ENCODE measurements at places on chromosomes 16 and 17.

- H3K27ac ChIP-seq, result no peak overlapping the region
- H3K4me1 ChIP-seq, result no peaks in the 10 kb centered on the region
- H3K27me3 ChIP-seq, result no peaks in the 10 kb centered on the region
- no peak for DNase-seq
Observed at GRCh38 chr16:4828567-4829321, 18.3 kb downstream of the GLYR1 start.

DNA sequence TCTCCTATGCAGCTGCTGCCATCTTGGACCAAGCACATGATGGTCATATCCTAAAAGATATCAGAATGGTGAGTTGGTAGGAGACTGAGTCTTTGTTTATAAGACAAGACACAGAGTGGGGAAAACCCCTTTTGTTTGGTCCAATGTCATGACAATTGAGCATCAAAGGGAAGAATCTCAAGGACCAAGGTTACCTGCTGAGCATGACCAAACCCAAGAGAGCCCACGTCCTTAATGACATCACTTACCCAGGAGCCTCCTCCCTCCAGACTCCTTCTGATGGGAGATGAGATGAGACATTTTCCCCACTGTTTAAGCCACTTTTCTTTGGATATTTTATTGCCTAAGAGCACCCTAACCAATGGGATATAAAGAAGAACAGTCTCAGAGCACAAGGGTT, 478.1 kb downstream of the NPIPA7 start:
- no peaks in the 10 kb centered on the region for H3K36me3 ChIP-seq
- H3K4me1 ChIP-seq, result no peaks in the 10 kb centered on the region
- no peak for DNase-seq
- H3K27me3 ChIP-seq, result no peaks in the 10 kb centered on the region

- no peaks in the 10 kb centered on the region for H3K27me3 ChIP-seq
- no peak for DNase-seq
- H3K4me1 ChIP-seq, result no peaks in the 10 kb centered on the region
- no peak overlapping the region for H3K27ac ChIP-seq
Observed at GRCh38 chr16:88749358-88749757, 35.7 kb downstream of the PIEZO1 start.

GRCh38 chr16:52450916-52451315, 96.0 kb downstream of the TOX3 start:
- no peak for DNase-seq
- no peaks in the 10 kb centered on the region for H3K4me1 ChIP-seq
- no peak overlapping the region for H3K4me3 ChIP-seq
- H3K36me3 ChIP-seq, result no peaks in the 10 kb centered on the region

DNA sequence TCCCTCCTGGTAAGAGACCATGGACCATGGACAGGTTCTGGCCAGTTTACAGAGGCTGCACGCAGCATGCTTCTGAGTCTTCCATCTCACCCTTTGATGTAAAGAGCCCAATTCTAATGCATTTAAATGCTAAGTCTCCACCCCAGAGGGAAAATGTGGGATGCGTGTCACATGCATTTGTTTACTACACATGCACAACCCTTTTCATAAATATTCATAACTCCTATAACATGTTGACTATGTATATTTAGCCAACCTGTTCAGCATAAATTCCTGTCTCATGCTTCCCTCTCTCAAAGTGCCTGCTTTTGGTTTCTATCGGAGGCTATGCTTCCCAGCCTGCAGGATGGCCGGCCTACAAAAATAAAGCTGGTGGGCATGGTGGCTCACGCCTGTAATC, 260.3 kb downstream of the STX8 start:
- H3K4me3 ChIP-seq, result no peak overlapping the region
- no peak for DNase-seq
- no peaks in the 10 kb centered on the region for H3K27me3 ChIP-seq
- no peaks in the 10 kb centered on the region for H3K4me1 ChIP-seq
- H3K36me3 ChIP-seq, result no peaks in the 10 kb centered on the region

DNA sequence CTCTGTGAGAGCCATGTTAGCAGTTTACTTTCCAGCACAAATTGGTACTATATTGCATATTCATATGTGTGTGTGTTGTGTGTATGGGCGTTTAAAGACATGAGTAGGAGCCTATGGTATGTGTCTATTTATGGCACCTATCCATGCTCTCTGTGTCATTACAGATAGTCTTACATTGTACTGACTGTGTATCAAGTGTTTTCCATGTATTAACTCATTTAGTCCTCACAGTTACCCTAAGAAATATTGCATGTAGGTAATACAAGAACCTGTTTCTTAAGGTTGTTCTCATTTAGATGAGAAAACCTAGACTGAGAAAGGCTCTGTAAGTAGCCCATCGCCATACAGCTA, 1.6 kb downstream of the ALG1 start:
- no peak for DNase-seq
- peak overlapping the region; percentile 83 for H3K4me3 ChIP-seq
- peaks cover 35% of the 10 kb centered on the region for H3K36me3 ChIP-seq

DNA sequence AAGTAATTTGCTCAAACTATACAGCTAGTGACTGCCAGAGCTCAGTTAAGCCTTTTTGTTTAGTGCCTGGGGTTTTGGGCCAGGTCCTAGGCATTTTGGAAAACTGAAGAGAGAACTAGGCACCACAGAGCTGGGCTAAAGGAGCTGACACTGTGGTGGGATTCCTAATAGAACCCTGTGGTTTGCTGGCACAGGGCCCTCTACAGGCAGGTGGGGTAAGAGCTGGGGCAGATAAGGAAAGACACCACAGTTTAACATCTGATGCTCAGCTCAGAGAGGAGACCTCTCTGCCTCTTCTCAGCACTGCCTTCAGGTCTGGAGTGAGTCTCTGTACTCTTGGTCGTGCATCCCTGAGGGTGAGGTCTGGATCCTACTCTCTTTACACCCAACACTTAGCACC, 121.2 kb downstream of the SNX11 start:
- peak; percentile 6 for DNase-seq
- H3K36me3 ChIP-seq, result no peaks in the 10 kb centered on the region
- H3K27ac ChIP-seq, result no peak overlapping the region
- H3K4me1 ChIP-seq, result no peaks in the 10 kb centered on the region
- no peak overlapping the region for H3K4me3 ChIP-seq
- H3K27me3 ChIP-seq, result peaks cover 34% of the 10 kb centered on the region

- peaks cover 94% of the 10 kb centered on the region for H3K36me3 ChIP-seq
- peak; percentile 39 for DNase-seq
- H3K4me3 ChIP-seq, result no peak overlapping the region
- no peaks in the 10 kb centered on the region for H3K4me1 ChIP-seq
- no peak overlapping the region for H3K27ac ChIP-seq
Observed at GRCh38 chr17:42704837-42705494, 22.6 kb downstream of the CNTNAP1 start.

GRCh38 chr17:1977583-1978395, 47.3 kb downstream of the RTN4RL1 start:
- no peak overlapping the region for H3K27ac ChIP-seq
- H3K4me1 ChIP-seq, result no peaks in the 10 kb centered on the region
- DNase-seq, result no peak
- no peak overlapping the region for H3K4me3 ChIP-seq
- H3K36me3 ChIP-seq, result no peaks in the 10 kb centered on the region

GRCh38 chr17:38353668-38354067, 2.0 kb downstream of the SOCS7 start:
- no peak for DNase-seq
- H3K4me1 ChIP-seq, result peaks cover 68% of the 10 kb centered on the region
- no peaks in the 10 kb centered on the region for H3K27me3 ChIP-seq
- H3K4me3 ChIP-seq, result peak overlapping the region; percentile 73
- H3K36me3 ChIP-seq, result peaks cover 4% of the 10 kb centered on the region

- H3K4me1 ChIP-seq, result peaks cover 13% of the 10 kb centered on the region
- no peaks in the 10 kb centered on the region for H3K27me3 ChIP-seq
- peak overlapping the region; percentile 38 for H3K27ac ChIP-seq
- no peak for DNase-seq
- H3K36me3 ChIP-seq, result peaks cover 77% of the 10 kb centered on the region
- H3K4me3 ChIP-seq, result no peak overlapping the region
Observed at GRCh38 chr16:11123666-11124065, 132.3 kb downstream of the SOCS1 start.

- no peaks in the 10 kb centered on the region for H3K4me1 ChIP-seq
- no peak overlapping the region for H3K27ac ChIP-seq
- DNase-seq, result no peak
- H3K4me3 ChIP-seq, result no peak overlapping the region
- no peaks in the 10 kb centered on the region for H3K36me3 ChIP-seq
- no peaks in the 10 kb centered on the region for H3K27me3 ChIP-seq
Observed at GRCh38 chr17:13474073-13474800, 127.5 kb downstream of the HS3ST3A1 start.

DNA sequence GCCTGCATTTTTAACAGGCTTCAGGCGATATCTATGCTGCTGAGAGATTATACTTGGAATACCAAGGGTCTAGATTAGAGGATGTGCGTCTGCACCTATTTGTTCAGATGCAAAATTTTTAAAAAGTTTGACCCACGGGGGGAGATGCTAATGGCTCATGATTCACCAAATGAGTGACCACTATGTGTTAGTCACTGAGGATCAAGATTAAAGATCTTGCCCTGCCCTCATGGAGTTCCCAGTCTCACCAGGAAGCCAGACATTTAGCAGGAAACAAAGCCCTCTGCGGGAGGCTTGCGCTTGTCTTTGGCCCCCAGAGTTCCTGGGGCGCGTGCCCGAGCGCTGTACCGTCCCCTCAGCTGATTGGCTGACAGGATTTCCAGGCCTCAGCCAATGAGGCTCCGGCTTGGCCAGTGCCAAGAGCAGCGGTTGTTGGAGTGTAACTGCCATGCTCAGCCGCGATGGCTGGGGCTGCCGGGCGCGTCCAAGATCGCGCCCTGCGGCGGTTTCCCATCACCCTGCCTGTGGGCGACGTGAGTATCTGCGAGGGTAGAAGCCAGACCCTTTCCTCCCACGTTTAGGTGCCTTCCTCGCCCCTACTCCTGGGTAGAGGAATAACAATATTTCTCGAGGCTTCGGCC, 4.5 kb upstream of the DDX19B start:
- no peak overlapping the region for H3K27ac ChIP-seq
- no peaks in the 10 kb centered on the region for H3K27me3 ChIP-seq
- no peak for DNase-seq
- no peak overlapping the region for H3K4me3 ChIP-seq

GRCh38 chr17:3318336-3318735, 20.2 kb upstream of the OR3A1 start:
- H3K36me3 ChIP-seq, result no peaks in the 10 kb centered on the region
- no peak overlapping the region for H3K4me3 ChIP-seq
- no peaks in the 10 kb centered on the region for H3K4me1 ChIP-seq

DNA sequence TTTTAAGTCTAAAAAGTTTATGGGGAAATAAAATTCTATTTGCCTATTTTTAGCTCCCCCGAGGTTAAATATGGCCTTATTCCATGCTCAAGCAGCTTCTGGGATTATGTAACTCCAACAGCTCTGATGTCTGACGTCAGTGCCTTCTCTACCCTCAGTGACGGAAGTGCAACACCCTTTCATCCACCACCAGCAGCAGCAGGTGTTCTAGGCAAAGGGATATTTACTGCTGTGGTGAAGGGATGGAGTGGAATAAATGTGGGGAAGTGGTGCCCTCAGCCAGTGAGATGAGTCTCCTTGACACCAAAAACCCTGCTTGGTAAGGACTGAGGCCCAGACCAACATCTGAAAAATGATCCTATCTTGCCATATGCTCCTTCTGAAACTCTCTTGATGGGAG, 247.4 kb downstream of the SHISA9 start:
- no peak for DNase-seq
- H3K27me3 ChIP-seq, result no peaks in the 10 kb centered on the region
- H3K27ac ChIP-seq, result no peak overlapping the region
- no peaks in the 10 kb centered on the region for H3K4me1 ChIP-seq
- no peak overlapping the region for H3K4me3 ChIP-seq
- H3K36me3 ChIP-seq, result no peaks in the 10 kb centered on the region

DNA sequence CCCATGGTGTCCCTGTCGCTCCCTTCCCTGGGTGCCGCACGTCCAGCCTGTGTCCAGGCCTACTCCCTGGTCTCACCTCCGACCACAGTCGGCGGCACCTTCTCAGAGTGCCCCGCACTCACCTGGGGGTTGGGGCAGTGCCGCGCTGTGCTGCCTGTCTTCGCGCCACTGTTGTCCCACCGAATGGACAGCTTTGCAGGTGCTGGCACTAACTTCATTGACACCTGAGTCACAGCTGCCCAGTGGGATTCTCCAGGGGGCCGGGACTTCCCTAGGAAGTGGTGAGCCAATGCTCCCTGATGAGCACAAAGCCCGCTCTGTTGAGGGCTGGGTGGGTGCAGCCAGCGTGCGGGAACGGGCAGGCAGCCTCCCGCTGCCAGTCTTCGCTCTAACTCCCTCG, 24.3 kb upstream of the DBNDD1 start:
- H3K4me1 ChIP-seq, result no peaks in the 10 kb centered on the region
- no peaks in the 10 kb centered on the region for H3K27me3 ChIP-seq
- no peak for DNase-seq
- H3K27ac ChIP-seq, result no peak overlapping the region
- H3K36me3 ChIP-seq, result peaks cover 4% of the 10 kb centered on the region
- H3K4me3 ChIP-seq, result no peak overlapping the region

DNA sequence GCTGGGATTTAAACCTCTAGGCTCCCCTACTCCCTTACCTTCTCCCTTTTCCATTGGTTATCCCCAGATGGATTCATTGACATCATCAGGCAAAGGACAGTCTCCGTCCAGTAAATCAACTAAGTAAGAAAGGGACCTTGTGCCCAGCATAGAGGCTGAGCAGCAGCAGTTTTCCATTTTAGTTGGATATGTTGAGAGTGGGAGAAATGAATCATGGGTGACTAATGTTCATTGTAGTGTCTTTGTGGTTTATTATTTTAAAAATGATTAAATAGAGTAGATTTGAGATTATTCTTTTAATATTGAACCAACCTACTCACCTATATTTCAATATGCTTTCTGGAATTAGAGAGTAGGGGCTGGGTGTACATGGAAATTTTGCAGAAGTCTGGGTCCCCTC, 99.4 kb upstream of the CACNG3 start:
- H3K4me1 ChIP-seq, result no peaks in the 10 kb centered on the region
- no peak for DNase-seq
- H3K27me3 ChIP-seq, result no peaks in the 10 kb centered on the region
- H3K36me3 ChIP-seq, result peaks cover 54% of the 10 kb centered on the region

- H3K27me3 ChIP-seq, result no peaks in the 10 kb centered on the region
- H3K27ac ChIP-seq, result no peak overlapping the region
- peaks cover 22% of the 10 kb centered on the region for H3K4me1 ChIP-seq
- H3K36me3 ChIP-seq, result no peaks in the 10 kb centered on the region
- H3K4me3 ChIP-seq, result no peak overlapping the region
Observed at GRCh38 chr16:53541326-53541725, 38.3 kb upstream of the AKTIP start.

DNA sequence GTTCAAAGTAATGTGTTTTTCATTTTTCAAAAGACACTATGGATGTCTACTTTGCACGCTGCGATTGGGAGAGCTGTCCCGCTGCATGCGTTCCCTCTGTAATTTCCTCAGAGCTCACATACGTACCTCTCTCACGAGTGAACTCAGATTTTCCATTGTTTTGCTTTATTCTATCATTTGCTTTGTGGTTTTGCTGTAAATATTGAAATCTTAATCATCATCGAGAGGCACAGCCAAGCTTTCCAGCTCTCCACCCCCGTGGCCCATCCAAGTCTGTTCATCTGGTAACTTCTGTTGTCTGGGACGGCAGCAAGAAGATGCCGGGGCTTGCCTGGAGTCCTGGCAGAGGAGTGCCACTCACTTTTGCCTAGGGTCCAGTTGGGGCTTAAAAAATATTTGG, 21.1 kb downstream of the TMC6 start:
- no peaks in the 10 kb centered on the region for H3K27me3 ChIP-seq
- no peak for DNase-seq
- H3K36me3 ChIP-seq, result peaks cover 25% of the 10 kb centered on the region
- H3K27ac ChIP-seq, result no peak overlapping the region

- peaks cover 68% of the 10 kb centered on the region for H3K36me3 ChIP-seq
- no peak for DNase-seq
- H3K27ac ChIP-seq, result no peak overlapping the region
- H3K27me3 ChIP-seq, result no peaks in the 10 kb centered on the region
Observed at GRCh38 chr17:28327031-28327607, 8.1 kb downstream of the TMEM97 start.
